Activated T-cell treated with anti-CD3 and anti-CD28 coated beads, Interleukin-2, amount 50 U/mL, for 72 hours (primary cell): ENCODE measurements at places on chromosomes 13 and 19. TPM values are rescaled to one million over a fixed set of nuclear protein-coding genes. Genes with fewer than 3 reads are reported as not detected.

PRSS57 gene
- 0.22 TPM for total RNA-seq

PNMA8B gene
- 0.12 TPM for total RNA-seq

CYP2A7 gene
- not detected for total RNA-seq

GRCh38 chr19:31612873-31613272 lies 263.6 kb upstream of the TSHZ3 start:
- no peak for DNase-seq

DNA sequence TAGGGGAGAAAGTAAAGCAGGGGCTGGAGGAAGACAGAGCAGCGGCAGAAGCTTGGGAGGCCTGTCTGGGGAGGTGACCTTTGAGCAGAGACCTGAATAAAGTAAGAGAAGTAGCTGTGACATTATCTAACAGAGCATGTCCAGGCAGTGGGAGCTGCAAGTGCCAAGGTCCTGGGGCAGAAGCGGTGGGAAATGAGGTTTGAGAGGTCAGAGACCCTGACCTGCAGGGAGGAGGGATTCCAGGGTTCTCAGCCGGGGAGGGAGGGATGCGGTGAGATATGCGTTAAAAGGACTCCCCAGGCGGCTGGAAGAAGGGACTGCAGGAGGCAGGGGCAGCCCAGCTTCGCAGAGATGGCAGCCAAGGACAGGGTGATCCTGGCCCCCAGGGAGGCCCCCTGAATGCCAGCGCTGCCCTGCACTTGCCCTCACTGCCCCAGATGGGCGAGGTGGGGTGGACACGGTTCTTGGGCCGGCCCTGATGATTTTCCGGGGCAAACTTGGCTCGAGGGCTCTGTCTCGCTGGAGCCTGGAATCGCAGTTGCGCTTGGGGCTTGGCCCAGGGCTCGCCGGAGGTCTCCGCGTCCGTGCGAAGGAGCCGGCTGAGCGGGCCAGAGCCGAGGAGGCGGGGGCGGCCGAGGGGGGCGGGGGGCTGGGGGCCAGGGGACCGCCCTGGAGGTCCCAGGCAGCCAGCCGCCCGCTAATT lies 3.2 kb downstream of the CRLF1 start:
- peak; percentile 39 for DNase-seq

DNA sequence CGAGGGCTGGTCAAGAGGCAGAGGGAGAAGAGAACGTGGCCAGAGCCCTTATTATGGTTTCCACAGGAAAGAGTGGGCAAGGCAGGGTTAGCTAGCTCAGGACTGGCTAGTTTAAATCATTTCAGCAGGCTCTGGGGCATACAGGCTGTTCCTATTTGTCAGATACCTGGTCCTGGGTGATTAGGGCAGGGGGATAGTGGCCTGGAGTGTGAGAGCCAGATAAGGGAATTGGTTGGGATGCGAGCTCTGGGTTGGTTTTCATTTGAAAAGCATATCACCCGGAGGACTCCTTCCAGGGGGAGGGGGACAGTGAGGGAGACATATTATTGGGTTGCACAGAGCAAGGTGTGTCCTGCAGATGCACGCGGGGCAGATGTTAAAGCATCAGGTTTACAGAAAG lies 75.3 kb upstream of the CLDN10 start:
- no peak for DNase-seq

DNA sequence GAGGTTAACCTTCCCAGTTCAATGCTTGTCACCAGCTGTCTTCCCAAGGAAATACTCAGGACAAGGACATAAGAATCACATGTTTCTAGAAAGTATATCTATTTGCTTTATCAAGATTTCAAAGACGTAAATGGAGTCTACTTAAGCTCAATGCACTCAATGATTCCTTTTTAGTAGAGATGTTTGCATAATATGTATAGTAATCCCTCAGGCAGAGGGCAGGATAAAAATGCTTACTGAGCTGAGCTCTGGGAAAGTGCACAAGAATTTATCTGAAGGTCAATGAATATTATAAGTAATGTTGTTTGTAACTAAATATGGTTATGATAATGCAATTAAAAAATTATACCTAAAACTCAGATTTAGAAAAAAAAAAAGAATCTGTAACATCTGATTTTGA lies 1309.4 kb upstream of the SLC10A2 start:
- no peak for DNase-seq

GRCh38 chr13:43785261-43785649 lies 1.5 kb downstream of the ENOX1 start:
- no peak for DNase-seq
